Activated CD4-positive, CD25-positive, alpha-beta regulatory T cell (primary cell): ENCODE measurements at places on chromosomes 1 and 21.

- no peak for DNase-seq
These were observed 69.2 kb downstream of the KLHDC7A start for GRCh38 chr1:18549906-18550305.

GRCh38 chr1:180094705-180095295 lies 59.9 kb upstream of the QSOX1 start:
- no peak for DNase-seq

GRCh38 chr1:221184131-221184794 lies 305.0 kb downstream of the HLX start:
- no peak for DNase-seq

DNA sequence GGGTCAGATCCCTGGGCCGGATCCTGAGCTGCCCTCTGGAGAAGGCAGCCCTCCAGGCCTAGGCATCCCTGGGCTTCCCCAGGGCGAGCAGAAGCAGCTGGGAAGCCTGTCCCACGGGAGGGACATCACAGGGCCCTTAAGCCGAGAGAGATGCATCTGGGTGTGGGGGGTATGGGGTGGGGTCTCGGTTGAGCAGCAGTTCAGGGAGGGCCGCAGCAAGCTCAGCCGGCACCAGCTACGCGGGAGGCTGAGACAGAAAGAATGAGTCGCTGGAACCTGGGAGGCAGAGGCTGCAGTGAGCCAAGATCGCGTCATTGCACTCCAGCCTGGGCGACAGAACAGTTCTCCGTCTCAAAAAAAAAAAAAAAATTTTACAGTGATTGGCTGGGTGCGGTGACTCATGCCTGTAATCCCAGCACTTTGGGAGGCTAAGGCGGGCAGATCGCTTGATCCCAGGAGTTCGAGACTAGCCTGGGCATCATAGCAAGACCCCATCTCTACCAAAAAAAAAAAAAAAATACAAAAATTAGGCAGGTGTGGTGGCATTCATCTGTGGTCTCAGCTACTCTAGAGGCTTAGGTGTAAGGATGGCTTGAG lies 37.7 kb downstream of the RRP1 start:
- DNase-seq: no peak

- DNase-seq: no peak
These were observed 180.5 kb upstream of the B3GALT2 start for GRCh38 chr1:193366764-193367507.

DNA sequence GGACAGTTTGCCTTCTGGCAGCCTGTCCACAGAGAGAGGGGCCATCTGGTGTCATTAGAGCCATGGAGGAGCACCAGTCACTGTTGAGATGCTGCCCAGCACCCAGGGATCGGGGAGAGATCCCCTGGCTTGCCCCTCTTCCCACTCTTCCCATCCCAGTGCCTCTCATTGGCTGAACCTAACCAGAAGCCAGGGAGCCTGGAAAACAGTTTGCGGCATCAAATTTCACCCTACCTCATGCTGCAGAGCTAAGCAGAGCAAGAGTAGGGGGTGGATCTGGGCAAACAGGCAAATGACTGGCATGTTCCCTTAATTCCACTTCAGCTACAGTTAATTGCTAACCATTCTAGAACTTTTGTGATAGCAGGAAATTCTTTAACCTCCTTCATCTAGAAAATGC lies 19.1 kb downstream of the TRAF5 start:
- no peak for DNase-seq

DNA sequence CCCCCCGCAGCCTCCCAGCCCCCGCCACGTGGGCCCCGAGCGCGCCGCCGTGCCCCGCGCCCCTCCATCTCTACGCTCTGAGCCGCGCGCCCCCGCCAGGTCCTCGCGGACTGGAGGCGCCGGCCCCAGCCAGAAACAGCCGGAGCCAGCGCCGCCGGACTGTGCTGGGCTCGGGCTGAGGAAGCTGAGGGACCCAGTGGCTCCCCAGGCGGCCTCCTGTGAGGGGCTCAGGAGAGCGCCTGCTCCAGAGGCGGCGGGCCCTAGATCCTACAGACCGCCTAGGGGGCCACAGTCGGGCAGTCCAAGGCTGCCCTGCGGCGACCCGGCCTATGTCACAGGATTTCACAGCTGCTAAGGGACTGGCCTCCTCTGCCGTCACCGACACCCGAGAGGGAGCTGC lies 82.1 kb downstream of the NENF start:
- DNase-seq: no peak

DNA sequence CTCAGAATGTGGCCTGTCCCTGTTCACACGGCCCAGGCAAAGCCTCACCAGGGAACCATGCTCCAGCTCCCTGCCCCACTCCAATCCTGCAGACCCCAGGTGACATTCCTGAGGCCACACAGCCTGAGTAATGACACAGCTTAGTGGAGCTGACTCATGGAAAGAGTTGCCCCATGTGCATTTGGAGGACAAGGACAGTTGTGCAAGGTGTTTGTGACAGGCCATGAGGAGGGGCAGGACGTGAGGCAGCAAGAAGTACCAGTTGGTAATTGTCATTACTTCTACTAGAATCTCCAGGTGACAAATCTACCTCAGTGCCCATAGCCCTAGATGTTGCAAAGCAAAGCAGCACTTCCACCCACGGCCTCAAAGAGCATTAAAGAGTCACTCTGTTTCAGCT lies 15.2 kb downstream of the PRR9 start:
- no peak for DNase-seq

- DNase-seq: no peak
These were observed 68.4 kb upstream of the EDEM3 start for GRCh38 chr1:184823080-184823479.

DNA sequence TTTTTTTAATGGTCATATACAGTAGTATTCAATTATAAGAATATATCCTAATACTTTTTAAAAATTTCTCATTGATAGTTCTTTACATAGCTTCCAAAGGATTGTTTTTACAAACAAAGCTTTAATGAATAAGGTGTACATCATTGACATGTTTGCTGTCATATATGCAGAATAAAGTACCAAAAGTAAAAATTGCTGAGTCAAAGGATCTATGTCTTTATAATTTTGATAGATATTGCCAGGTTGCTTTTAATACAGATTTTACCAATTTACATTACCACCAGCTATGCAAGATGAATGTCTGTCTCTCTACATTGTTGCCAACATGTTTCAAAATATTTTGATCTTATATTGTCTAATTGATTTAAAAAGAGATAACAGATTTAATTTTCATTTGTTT lies 173.9 kb upstream of the FAM78B start:
- DNase-seq: no peak

DNA sequence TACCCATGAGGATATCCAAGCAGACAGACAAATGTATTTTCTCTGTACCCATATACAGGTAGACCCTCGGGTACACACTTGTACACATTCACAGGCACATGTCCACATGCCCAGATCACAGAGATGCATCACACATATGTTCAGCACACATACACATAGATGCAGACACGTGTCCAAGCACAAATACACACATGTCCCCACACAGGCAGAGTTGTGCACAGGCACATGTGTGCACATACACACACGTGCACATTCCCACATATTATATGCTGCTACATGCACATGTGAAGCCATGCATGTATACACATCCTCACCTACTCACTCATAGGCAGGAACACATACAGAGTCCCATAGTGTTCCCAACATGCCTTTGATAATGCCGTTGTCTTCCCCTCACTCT lies 219.5 kb downstream of the GRIK3 start:
- no peak for DNase-seq

DNA sequence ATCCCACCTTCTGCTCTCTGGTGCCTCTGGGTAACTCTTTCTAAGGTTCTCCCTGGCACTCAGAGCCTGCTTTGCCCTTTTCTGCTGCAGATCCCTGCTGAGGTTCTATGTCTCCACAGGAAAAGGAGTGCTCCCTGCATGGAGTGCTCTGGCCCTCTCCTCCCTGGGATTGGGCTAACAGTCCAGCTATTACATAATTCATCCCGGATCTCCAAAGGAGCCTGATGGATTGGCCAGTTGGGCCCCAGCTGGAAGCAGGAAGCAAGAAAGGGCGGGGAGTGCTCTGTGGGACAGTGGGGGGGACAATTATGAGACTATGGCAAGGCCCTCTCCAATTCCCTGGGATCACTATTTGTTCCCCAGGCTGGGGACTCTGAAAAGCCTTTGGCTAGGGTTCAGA lies 51.9 kb upstream of the GOLT1A start:
- no peak for DNase-seq

- no peak for DNase-seq
These were observed 262.2 kb upstream of the POU3F1 start for GRCh38 chr1:38308780-38309179.

- no peak for DNase-seq
These were observed 23.1 kb downstream of the RHBDL2 start for GRCh38 chr1:38918568-38918967.

DNA sequence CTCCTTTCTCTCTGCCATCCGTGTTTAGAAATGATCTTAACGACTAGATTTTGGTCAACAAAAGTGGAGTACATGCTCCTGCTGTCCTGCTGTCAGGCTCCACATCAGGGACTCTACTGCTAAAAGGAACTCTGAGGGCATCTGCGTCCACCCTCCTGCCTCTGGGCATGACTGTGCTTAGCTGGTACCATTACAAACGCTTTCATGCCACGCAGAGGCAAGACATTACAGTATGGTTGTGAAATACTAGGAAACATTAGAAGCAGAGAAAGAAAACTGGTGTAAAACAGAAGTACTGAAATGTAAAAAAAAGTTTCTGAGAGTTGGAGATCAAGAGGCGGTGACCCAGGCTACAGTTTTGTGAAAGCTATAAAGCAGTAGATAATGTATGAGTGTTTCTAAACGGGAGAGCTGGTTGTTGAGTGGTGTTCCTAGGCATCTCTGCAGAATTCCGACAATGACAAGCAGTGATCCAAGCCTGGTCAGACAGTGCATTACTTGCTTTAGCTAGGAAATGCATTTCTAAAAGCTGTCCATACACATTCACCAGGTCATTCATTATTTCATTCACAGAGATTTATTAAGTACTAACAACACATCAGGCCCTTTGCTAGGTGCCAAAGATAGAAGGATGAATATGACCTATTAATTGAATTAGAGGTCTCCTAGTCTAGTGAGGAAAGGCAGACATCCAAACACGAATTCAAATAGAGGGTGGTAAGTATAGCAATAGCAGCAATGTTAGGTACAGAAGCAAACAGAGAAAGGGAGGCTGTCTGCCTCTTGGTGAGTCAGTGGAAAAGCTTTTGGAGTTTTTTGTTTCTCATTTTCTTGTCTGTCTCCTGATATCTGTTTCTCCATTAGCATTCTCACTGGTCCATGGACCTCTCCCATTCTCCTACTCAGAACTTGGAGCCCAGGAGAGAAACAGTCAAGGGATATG lies 401.9 kb downstream of the LMO4 start:
- DNase-seq: no peak

- peak; percentile 42 for DNase-seq
These were observed 9.7 kb downstream of the SERINC2 start for GRCh38 chr1:31422505-31423319.

DNA sequence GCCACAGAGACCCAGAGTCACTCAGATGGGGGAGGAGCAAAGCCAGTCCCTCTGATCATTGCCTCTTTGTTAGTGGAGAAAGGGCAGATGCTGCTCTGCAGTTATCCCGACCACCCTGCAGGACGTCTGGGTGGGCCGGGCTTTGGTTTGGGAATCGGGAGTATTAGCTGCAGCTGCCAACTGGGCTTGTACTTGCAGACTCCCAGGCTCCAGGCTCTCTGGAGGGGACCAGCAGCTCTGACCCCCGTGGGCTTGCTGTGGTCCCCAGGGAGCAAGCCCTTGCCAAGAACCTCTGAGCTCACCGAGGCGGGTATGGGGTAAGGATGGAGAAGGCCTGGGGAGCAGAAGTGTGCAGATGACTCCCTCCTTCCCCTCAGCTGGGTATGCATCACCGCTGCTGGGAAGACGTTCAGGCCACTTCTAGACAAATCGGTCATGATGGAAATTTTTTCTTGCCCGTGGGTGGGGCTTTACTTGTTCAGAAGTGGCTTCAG lies 21.6 kb downstream of the MAPKAPK2 start:
- no peak for DNase-seq

DNA sequence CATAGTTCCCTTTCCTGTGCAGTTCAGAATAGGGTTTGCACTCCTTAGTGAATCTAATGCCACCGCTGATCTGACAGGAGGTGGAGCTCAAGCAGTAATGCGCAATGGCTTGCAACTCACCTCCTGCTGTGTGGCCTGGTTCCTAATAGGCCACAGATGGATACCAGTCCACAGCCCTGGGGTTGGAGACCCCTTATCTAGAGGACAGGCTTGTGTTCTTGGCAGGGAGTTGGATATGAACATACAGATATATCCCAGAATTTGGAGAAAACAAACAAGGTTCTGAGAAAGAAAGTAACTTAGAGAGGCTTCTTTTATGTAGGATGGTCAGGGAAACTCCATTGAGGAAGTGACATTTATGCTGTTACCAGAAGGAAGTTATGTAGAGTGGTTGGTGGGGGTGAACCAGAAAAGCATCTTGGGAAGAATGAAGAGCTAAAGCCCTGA lies 5.1 kb upstream of the PTPRC start:
- DNase-seq: no peak

DNA sequence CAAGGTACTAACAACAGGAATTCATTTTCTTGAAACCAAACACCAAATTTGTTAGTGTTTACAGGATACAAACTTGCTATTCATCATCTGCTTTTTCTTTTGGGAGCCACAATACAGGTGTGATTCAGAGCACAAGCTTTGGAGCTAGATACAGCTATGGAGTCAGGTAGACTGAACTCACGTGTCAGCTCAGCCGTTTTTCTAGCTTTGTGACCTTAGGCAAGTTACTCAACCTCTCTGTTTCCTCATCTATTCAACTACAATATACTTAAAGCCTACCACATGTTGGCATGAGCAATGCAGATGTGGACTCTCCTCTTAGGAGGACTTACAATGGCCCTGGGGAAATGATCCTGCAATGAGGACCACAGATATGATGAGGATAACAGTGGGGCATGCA lies 6.3 kb downstream of the HTR1D start:
- DNase-seq: no peak

DNA sequence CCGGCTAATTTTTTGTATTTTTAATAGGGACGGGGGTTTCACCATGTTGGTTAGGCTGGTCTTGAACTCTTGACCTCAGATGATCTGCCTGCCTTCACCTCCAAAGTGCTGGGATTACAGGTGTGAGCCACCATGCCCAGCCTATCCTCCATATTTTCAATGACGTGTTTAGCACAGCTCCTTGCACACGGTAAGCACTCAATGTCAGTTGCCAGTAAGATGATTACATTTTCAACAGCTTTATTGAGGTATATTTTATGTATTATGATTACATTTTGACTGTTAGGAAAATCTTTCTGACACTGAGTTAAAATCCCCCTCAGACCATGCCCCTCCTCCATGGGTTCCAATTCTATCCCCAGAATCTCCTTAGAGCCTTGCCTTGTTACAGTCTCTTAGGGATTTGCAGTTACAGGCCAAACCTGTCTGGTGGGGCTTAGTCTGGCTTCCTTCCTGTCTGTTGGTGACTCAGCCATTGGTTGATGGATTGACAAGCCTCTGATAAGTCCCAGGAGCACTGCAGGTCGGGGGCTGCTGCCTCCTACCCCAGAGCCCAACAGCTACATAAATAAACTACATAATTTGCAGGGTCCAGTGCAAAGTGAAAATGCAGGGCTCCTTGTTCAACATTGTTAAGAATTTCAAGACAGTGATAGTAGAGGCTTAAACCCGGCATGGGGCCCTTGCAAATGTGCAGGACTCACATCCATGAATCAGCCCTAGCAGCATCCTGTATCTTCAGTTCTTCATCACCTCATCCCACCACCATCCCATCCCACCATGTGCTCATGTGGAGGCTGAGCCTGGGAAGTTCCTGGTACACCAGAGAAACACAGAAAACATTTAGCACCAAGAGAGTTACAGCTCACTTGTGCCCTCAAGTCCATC lies 23.4 kb downstream of the COA7 start:
- DNase-seq: no peak
